Brain microvascular endothelial cell (primary cell): ENCODE measurements at places on chromosomes 3 and 15.

- no peak for DNase-seq
These were observed 4.0 kb downstream of the RNF13 start for GRCh38 chr3:149816986-149817385.

GRCh38 chr3:139302084-139302800 lies 41.6 kb upstream of the MRPS22 start:
- peak; percentile 99 for DNase-seq

DNA sequence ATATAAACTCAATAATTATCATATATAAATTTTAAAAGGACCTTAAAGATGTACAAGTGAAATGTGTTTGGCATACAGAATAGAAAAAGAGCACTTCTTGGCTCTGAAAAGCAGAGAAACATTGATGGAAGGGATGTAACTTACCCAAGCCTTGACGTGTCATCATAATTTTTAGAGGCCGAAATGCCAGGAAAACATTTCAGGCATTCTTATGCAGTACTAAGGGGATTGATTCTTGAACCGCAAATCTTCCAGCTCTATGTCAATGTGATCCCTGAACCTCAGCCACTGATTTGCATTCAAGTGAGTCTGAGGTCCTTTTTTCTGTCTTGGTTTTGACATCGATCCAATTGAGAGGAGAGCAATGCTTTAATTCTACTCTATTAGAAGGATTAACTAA lies 97.8 kb downstream of the CLDN1 start:
- no peak for DNase-seq

GRCh38 chr15:71224024-71224423 lies 108.8 kb downstream of the THSD4 start:
- DNase-seq = no peak

GRCh38 chr15:64232400-64232799 lies 69.6 kb upstream of the PPIB start:
- DNase-seq = peak; percentile 56

GRCh38 chr3:66671291-66671690 lies 170.5 kb upstream of the LRIG1 start:
- DNase-seq = no peak

GRCh38 chr3:55893045-55893664 lies 406.0 kb upstream of the WNT5A start:
- DNase-seq = peak; percentile 31

DNA sequence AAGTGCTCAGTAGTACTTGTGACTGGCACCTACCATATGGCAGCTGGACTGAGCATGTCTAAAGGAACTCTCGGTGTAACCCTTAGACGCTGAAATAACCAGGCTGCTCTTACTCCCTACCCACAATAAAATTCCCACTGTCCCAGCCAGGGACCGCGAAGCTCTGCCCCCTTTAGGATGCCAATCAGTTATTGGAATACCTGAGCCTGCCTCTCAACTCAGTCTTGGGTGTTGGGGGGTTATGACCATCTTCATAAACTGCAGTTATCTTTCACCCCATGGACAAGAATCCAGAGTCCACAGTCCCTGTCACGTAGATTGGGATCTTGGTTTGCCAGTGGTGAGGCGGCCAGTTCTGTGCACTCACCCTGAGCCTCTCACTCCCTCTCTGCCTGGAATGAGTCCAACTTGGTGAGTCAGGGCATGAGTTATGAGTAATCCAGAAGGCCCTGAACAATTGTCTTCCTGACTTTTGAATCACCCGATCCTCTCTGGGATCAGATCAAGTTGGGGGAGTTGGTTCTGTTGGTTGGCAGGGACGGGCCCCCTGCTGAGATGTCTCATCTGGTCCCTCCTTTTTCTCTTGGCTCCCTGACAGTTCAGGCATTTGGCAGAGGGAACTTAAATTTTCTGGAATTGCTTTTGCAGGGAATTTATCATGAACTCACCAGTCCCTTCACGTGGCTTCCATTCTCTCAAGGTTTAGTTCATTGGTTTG lies 120.1 kb upstream of the UBE2E1 start:
- peak; percentile 99 for DNase-seq

- no peak for DNase-seq
These were observed 230.8 kb upstream of the GPR149 start for GRCh38 chr3:154660811-154661210.

DNA sequence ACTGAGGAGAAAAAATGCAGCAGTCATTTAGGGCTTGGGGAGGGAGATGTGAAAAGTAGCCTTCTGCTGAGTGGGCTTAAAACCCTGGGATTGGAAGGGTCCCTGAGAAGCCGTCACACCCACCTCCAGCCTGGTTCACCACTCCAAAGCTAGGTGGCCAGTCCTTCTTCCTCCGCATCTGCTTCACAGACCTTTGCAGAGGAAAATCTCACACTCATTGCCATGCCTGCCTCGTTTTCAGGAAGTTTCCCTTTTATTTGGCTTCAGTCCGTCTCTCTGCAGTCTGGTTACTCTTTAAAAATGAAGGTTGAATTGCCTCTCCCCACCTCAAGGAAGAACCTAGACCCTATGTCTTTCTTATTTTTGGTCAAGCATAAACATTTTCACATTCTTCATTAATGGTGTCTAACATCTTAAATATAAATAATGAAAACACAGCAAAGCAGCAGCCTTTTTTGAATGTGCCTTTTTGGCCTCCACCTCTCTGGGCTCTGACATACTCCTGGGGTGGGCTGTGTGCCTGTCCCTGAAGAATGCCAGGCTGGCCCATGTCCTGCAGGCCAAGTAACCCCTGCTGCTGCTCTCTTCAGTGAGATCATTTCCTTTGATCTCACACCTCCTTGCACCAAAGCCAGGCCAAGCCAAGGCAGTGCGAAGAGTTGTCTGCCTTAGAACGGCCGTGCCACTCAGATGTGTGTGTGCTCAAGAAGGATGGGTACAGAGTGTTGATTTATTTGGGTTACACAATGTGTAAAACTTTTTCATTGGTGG lies 11.0 kb downstream of the MRAS start:
- DNase-seq = no peak

- DNase-seq = no peak
These were observed 59.9 kb upstream of the LIMD1 start for GRCh38 chr3:45534632-45535031.

- DNase-seq = no peak
These were observed 40.9 kb downstream of the RORA start for GRCh38 chr15:61188168-61188567.

- no peak for DNase-seq
These were observed 663.6 kb downstream of the NLGN1 start for GRCh38 chr3:174061162-174061561.

DNA sequence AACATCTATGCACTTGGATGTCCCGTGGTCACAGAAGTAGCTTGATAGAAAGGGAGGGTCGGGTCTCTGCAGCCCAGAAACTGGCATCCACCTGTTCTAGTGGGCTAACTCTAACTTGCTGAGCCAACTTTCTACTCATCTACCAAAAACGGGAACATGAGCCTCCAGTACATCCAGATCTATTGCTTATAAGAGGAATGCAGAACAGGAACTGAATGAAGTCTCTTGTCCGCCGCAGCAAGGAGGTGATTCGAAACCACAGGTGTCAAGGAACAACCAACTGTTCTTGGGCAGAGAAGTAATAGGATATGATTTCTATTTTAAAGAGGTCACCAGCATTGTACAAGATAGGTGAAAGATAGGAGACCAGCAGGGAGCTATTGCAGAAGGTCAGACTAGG lies 17.9 kb downstream of the TERC start:
- DNase-seq = no peak

DNA sequence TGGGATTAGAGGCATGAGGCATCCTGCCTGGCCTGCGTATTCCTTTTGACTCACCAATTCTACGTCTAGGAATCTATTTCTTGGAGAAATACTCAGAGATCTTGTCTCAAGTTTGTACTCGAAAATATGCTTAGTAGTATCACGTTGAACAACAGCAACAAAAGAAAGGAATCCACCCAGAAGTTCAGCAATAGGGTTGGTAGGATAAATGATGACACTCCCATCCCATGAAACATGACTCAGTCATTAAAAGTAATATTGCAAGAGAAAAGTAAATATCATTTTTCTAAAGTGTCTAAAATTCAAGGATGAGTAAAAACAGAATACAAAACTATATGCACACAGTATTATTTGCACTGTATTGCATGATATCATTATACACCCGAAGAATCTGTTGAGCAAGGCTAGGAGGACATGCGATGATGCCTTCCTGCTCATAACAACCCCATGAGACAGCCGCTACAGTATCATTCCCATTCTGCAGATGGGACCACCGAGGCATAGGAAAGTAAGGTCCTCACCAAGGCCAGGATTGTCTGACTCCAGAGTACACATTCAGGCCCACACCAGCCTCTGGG lies 61.5 kb downstream of the SLC6A1 start:
- no peak for DNase-seq

GRCh38 chr3:53970661-53971060 lies 79.0 kb upstream of the SELENOK start:
- DNase-seq = no peak

- DNase-seq = no peak
These were observed 1.7 kb downstream of the THSD4 start for GRCh38 chr15:71116942-71117341.

GRCh38 chr15:83158393-83158792 lies 49.2 kb downstream of the HDGFL3 start:
- no peak for DNase-seq

DNA sequence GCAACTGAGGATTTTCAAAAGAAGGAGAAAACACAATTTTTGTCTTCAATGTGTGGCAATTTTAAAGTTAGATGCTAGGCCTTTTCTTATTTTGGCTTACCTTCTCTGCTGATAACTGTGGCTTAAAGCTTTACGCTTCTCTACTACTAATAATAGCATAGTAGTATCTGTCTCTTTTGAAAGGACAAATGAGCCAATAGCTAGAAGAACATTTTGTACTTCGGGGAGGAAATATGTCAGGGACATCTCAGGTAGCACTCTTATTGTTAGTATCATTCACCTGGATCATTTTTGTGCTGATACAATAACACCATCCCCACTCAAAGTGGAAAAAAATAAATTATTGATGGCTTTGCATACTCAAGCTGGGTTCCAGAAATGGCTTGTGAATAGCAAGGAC lies 586.1 kb upstream of the TBL1XR1 start:
- DNase-seq = no peak

GRCh38 chr3:41276191-41276590 lies 76.9 kb downstream of the CTNNB1 start:
- DNase-seq = no peak

- DNase-seq = no peak
These were observed 88.3 kb upstream of the CLSTN2 start for GRCh38 chr3:139846729-139847128.

DNA sequence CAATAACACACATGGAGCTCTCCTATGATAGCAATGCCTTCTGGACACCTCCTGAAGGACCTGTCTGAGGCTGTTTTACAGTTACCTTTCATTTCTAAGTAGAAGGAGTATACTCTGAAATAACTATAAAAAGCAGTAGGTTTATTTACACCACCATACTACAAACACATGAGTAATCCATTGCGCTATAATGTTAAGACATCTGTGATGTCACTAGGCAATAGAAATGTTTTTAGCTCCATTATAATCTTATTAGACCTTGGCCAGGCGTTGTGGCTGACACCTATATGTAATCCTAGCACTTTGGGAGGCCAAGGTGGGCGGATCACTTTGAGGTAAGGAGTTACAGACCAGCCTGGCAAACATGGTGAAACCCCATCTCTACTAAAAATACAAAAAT lies 24.7 kb downstream of the PXK start:
- DNase-seq = no peak

DNA sequence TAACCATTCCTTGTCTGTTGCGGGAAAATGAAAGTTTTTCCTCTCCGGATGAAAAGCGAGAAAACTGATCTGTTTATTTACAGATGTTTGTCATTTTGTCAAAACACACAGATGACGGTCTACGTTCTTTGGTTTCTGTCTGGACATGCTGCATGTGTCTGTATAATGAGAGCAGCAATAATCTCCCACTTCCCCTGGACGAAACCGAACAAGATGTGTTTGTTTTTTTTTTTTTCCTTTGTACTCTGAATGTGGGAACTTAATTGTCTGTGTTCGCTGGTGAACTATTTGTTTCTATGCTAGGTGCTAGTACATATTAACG lies 33.6 kb downstream of the PTPRG start:
- no peak for DNase-seq

- DNase-seq = no peak
These were observed 590.0 kb upstream of the ADAMTS9 start for GRCh38 chr3:65277798-65278197.

DNA sequence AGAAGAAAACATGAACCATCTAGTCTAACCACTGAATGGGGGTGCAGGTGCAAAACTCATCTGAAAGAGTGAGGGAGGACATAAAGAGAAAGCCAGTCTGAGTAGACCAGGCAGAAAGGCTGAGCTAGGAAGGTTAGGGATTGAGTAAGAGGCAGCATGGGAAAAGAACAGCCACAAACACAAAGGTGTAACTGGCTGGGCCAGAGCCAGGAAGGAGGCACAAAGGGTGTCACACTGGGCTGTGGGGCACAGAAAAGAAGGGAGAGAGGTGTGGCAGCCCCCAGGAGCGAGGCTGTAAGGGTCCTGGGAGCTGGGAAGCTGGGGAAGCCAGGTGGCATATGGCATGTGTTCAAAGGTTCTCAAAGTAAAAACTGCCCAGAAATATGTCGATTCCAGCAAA lies 18.7 kb downstream of the IGSF11 start:
- no peak for DNase-seq

DNA sequence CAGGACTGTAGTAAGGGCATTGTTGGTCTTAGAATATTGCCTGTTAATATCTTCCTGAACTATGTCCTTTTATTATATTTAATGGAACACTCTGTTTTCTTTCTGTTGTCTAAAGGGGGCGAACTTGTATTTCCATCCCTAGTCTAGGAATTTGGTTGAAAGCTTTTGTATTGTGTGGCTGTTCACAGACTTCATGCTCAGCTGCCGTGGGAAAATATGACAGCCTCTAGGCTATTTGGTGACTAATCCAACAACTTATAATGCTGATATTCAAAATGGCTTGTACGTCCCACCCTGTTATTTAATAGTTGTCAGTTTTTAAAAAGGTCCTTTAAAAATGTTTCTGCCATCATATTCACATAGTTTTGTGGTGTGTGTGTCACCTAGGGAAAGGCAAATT lies 202.6 kb downstream of the KLHL25 start:
- peak; percentile 85 for DNase-seq

DNA sequence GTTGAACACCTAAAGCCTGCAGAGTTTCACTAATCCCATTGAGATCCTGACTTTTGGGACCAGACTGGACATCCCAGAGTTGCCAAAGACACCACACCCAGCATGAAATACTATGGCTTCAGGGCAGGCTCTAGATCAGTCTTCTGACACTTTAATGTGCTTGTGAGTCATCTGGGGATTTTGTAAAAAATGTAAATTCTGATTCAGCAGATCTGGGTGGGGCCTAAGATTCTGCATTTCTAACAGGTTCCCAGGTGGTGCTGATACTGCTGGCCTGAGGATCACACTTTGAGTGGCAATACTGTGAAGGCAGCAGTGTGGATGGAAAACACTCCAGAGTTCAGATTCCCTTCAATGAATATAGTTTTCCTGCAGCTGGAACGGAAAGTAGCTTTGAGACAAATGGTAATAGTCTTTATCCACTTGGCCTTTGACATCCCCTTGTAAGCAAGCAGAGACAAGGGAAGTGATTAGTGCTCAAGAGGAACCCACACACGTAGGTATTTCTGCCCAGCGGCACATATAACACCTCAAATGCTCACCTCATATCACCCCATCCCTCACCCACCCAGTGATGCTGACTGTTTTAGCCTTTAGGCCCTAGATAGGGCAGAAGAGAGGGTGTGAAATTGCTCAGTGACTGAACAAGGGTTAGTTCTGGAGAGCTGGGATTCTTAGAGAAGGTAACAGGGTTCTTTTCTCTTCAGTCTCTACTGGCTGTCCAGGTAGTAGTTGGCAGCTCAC lies 51.5 kb upstream of the GSK3B start:
- DNase-seq = no peak

- no peak for DNase-seq
These were observed 95.5 kb downstream of the CCNL1 start for GRCh38 chr3:157064402-157064801.
